ENCODE measurements at places on chromosomes 3 and 15.
A peak's percentile ranks its signal among the peaks of the same experiment; 100 is the strongest.

- DNase-seq: no peak
These were observed 109.5 kb downstream of the PEX5L start for GRCh38 chr3:179927191-179927590.

GRCh38 chr15:64883997-64884511 is 27.6 kb upstream of the ANKDD1A start:
- DNase-seq: peak; percentile 60

DNA sequence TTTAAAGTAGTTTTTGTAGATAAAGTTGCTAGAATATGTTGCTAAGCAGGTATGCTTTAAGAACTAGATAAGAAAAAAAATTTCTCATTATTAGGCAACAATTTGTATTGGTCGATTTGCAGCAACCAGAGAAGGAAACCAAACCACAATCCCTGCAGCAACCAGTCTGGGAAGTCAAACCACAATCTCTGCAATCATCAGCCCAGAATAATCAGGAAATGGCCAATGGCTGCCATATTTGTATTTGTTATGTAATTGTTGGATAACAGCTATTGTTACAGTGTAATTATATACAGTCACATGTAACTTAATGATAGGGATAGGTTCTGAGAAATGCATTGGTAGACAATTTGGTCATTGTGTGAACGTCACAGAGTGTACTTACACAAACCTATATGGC is 23.6 kb downstream of the STXBP5L start:
- DNase-seq: no peak

- no peak for DNase-seq
These were observed 208.3 kb upstream of the SLITRK3 start for GRCh38 chr3:165404357-165405027.

DNA sequence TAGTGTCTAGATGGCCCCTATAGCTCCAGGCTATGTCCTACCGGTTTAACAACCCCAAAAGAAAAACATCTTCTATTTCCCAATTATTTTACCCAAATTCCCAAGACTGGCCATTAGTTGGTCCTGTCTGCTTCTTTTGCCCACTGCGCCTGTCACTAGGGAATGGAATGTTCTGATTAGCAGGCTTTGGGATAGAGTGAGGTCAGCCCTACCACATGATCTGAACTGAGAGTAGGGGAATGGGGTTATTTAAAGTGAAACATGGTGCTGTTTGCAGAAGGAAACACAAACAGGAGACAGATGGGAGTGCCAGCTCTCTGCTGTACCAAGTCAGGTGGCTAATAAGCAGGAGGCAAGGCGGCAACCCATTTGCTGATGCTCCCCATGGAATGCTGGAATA is 635.6 kb upstream of the CFAP20DC start:
- DNase-seq: no peak

- DNase-seq: peak; percentile 8
These were observed 14.8 kb downstream of the PBRM1 start for GRCh38 chr3:52670621-52671521.

- DNase-seq: no peak
These were observed 799 bp downstream of the SERF2 start for GRCh38 chr15:43792761-43793476.
